ENCODE measurements at places on chromosomes 5 and 9. TPM values are rescaled to one million over a fixed set of nuclear protein-coding genes. Genes with fewer than 3 reads are reported as not detected.

DNA sequence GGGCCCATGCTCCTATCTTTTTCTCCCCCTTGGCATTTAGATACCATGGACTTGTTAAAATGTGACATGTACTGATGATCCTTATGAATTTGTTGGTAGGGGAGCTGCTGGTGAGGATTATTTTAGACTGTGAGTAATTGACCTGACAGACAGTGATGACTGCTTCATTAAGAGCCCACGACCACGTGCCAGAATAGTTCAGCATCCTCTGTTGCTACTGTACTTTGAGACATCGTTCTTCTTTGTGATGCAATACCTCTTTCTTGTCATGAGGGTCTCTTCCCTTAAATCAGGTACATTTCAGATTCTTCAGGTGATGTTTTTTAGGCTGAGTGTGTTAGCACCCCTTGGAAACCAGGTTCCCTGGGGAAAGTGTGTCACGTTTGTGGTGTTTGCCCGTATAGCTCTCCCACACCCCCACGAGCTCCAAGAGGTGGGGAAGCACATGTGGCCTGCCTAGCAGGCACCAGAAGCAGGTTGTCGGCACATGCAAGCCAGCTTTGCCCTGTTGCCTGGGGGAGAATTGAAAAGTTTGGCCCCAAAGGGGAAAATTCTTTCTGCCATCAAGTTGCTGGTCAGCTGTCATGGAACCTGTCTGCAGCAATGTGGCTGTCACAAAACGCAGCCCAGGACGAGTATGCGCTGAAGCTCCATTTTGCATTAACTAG lies 25.1 kb downstream of the QRFP start:
- no peak for DNase-seq

DNA sequence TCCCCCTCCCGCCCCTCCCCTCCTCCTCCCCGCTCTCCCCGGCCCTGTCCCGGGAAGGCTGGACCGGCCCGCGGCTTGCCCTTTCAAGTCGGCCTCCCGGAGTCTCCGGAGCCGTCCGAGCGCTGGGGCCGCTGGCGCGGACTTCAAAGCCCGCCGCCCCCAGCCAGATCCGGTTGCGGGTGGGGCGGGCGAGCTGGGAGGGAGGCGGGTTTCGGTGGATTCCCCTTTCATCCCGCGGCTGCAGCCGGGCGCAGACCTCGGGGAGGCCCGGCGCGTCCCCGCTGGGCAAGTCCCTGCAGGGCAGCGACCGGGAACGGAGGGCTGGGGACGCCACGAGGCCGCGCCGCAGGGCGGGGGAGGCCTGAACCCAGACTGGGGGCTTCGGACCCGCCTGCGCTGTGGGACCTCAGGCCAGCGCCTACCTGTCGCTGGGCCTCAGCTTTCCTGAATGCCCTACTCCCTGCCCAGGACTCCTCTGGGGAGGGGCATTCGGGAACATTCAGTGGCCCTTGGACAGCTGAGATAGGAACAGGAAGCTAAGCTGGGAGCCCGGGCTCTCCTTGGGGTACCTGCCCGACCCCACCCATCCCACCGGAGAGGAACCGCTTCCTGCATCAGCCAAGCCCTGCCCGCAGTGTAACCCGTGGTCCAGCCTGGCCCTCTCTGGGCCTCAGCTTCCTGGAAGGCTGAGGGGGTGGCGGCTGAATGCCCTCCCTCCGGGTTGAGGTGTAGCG lies 23.4 kb downstream of the C9orf50 start:
- DNase-seq = peak; percentile 95

DNA sequence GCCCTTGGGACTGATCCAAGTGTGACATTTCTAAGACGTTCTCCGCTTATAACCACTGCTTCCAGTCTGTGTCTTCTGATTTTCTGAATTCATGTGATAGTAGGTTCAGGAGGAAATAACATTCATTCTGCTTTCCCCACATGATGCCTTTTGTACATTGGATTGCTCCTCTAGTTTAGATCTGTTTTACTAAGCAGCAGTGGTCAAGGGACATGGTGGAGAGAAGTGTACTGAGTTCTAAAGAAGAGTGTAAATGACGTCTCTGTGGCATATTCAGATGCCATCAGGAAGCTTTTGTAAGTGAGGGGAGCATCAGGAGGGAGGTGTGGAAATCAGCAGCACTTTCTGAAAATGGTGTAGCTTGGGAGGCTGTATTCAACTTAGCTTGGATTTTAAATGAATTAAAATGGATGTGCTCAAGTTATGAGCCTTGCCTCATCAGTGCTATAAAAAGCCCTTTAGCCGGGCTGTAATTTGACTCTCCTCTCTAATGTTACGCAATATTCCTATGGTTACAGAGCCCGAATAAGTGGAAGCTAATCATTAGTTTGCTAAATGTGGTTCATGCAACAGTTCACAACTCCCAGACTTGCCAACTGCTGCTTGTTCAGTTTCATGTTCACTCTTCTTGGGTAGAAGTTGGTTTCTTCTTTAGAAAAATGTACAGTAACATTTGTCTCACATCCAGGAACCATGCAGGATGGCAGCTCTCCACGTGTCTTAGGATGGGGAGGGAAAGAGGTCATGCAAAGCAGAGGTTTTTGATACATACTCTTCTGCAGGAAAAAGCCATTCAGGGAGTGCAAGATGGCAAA lies 281.3 kb downstream of the ARHGAP26 start:
- no peak for DNase-seq

DNA sequence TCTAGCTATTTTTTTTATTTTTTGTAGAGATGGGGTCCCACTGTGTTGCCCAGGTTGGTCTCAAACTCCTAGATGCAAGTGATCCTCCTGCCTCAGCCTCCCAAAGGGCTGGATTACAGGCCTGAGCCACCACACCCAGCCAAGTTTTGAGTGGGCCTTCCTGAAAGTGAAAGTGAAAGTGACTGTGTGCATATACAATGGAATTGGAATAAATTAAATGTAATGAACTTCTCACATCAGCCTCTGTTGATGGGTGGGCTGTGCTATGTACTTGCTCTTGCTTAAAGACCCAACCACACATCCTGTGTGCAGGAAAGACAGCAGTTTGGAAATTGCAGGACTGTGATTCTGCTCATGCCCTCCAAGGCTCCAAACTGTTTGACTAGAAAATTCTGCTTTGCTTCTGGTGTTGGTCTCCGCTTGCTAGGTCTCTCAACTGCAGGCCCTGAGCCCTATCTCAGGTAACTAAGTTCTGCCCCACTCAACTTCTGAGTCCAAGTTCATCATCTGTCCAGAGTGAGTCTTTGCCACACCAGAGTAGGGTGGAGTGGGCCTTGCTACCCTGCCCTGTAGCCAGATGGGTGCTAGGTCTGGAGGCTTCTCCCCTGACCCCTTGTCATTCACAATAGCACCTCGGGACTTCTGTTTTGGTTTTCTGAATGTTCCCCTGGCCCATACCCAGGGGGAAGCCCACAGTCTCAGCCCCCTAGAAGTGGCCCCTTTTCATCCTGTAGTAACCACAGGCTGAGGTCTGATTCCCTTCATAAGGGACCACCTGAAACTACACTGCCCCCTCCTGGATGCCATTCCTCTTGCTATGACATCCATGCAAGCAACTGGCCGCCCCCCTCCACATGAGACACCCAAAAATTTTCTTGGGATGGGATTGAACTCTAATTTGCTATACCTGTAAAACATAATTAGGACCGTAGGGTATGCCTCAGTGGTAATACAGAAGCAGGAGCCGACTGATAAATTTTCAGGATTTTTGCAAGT lies 36.5 kb upstream of the RAD23B start:
- DNase-seq = no peak

DNA sequence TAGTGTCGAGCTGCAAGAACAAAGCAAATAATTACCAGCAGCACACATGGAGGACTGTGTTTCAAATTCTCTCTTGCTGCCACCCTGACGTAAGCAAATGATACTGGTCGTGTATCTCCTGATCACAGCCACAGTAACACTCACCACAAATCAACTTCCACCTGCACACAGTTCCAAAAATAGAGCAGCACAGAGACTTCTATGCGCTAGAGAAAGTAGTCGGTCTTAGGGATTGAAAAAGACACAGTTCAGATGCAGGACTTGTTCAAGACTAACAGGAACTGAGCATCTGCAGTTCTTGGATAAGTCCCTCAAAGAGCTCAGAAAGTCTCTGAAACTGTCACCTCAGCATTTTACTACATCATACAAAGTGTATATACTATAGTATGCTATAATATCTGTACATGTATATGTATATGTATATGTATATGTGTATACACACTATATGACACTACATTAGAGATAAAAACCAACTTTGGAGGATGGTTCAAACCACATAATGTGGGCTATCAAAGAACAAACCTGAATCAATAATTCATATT lies 279.0 kb downstream of the GLIS3 start:
- no peak for DNase-seq

DNA sequence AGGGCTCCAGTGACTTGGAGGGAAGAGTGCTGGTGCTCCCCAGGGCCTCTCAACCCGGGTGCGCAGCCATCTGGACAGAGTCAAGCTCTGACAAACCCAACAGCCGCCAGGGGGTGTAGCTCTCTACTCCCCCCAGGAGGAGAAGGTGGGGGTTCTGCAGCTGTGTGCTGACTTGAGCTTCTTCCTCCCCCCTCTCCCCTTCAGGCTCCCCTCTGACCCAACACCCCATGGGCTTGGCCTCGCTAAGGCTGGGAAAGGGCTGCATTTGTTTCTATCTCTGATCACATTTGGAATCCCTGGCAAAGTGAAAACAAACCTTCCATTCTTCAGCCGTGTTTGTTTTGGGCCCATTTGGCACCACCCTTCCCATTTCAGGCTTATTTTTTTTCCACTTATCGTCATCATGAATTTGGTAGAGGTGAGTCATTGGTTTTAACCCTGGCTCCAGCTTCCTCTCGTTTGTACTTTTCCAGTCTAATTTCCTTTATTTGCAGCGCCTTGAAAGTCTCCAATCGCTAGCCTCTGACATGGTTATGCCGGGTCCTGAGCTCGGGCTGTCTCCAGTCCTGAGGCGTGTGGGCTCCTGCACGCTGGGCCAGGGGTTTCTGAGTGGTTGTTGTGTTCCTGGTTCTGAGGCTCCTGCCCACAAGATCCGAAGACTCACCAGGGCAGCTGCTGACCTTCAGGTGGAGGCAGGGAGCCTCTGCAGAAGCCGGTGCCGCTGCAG lies 36.1 kb downstream of the DAP start:
- DNase-seq = no peak

DNA sequence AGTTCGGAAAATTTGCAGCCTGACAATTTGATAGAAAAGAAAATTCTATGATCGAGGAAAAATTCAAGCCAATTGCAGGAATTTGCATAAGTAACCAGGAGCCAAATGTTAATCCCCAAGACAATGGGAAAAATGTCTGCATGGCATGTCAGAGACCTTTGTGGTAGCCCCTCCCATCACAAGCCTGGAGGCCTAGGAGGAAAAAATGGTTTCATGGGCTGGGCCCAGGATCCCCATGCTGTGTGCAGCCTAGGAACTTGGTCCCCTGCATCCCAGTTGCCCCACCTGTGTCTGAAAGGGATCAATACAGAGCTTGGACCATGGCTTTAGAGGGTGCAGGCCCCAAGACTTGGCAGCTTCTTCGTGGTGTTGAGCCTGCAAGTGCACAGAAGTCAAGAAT lies 1847.9 kb upstream of the ACO1 start:
- DNase-seq = no peak

DNA sequence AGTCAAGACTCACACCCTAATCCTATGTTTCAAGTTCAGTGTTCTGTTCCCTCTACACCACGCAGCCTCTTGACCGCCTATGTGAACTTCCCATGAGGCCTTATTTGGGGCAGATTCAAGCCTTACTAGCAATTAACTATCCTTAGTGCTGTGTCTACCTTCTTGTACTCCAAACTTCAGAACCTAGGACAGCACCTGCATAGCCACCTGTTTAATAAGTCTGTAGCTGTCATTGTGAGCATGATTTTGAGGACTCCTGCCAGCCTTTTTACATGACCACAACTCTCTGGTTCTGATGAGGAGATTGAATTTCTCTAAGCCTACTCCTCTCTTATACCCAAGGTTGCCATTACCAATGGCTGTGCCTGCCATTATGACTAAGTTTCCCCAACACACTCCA lies 50.8 kb upstream of the PCSK1 start:
- no peak for DNase-seq

DNA sequence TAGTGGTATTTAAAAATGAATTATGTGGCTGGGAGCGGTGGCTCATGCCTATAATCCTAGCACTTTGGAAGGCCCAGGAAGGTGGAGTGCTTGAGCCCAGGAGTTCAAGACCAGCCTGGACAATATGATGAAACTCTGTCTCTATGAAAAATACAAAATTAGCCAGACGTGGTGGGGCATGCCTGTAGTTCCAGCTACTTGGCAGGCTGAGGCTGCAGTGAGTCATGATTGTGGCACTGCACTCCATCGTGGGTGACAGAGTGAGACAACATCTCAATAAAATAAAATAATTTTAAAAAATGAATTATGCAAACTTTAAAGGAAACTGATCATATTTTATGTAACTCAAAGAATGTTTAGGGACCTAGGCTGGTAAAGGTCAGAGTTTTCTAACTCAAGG lies 310.8 kb upstream of the DMRT1 start:
- DNase-seq = peak; percentile 56

DNA sequence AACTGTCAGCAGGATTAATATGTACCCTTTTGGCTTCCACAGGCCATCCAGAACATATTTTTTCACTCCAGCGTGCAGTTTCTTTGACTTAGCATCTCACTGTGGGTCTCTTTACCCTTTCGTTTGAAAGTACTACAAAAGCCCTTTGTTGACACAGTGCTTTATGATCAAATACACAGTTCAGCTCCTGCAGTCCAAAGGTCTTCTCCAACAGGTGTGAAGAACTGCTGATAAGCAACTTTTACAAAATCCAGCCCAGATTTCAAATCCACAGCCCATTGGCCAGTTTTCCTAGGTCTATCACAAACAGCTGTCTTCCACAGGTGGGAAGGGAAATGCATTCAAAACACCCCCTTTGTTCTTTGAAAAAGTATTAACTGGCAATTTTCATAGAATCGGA lies 54.8 kb downstream of the MYO10 start:
- no peak for DNase-seq

DNA sequence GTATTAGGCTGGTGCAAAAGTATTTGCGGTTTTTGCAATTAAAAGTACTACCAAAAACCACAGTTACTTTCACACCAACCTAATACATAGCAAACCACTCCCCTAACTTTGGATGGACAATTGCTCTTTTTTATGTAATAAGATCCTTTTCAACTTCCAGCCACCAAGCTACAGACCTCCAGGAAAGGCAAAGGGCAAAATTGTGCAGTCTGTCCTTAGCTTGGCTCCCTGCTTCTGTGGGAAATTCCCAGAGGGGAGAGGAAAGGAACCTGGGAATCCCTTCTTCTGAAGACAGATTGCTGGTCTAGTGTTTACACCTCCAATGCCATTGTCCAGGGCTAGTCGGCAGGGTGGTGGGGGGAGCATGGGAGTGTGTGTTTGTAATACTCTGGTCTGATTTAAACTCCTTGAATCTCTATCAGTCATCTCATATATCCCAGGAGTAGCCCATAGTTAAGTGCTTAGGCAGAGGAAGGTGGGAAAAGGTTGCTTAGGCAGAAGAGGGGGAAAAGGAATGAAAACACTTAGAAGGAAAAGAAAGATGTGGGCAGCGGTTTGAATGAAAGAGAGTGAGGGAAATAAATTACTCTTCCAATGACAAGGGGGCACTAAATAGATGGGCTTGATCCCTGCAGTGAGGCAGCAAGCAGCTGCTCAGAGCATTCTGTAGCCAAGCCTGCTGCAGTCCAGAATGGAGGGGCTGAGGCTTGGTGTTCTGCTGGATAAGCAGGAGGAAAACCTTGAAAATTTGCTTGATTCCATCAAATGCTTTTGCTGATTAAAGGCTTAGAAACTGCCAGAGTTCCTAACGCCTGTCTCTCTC lies 86.9 kb upstream of the MAP1B start:
- no peak for DNase-seq

SLC1A3 gene
- 46.9 TPM for total RNA-seq

SCGB3A2 gene
- total RNA-seq = 392 TPM

PCA3 gene
- not detected for total RNA-seq

ITGA1 gene
- total RNA-seq = 46.6 TPM

Data from upper lobe of left lung (tissue), 6 donors.